ENCODE measurements at places on chromosomes 7 and 10.

- DNase-seq: no peak
These were observed 36.2 kb downstream of the LIMK1 start for GRCh38 chr7:74119831-74120230.

DNA sequence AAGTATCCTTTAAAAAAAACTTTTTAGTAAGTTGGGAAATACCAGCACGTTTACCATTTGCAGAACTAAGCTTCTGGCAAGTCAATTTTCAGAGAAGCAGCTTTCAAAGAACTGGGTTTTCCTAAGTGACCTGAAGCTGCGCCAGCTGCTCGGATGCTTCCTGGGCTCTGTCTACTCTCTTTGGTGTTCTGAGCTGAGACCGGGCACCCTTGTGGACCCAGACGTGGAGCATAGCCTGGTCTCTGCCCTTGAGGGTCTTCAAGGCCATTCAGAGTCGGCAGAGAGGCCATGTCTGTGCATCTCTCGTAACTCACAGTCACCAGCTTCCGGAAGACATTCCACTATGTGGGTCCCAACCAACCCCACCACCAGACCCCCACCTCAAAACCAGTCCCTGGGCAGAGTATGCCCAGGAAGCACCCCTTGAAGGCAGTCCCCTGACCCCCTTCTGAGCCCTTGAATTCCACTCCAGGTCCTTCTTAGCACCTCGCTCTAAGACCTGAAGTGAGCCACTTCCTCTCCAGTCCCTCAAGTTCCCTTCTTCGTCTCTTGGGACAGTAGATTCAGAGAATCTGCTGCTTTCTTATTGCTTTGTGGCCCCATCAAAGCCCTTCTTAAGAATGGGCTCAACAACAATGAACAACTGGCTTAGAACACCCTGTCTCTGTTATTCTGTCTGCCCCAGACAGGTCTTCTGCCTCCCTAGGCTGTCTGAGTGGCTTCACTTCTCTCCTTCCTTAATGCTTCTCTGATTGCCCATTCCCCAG is 8.5 kb downstream of the CALML5 start:
- DNase-seq: no peak

DNA sequence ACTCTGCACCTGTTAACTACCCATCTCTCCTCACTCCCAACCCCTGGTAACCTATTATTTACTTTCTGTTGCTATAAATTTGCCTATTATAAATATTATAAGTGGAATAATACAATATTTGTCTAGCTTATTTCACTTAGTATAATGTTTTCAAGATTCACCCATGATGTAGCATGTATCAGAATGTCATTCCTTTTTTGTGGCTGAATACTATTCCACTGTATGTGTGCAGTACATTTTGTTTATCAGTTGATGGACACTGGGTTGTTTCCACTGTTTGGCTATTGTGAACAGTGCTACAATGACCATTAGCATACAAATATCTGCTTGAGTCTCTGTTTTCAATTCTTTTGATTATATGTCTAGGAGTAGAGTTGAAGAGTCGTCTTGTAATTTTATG is 92.8 kb upstream of the KAT6B start:
- no peak for DNase-seq

- peak; percentile 29 for DNase-seq
These were observed 935 bp downstream of the TM9SF3 start for GRCh38 chr10:96585736-96586418.

DNA sequence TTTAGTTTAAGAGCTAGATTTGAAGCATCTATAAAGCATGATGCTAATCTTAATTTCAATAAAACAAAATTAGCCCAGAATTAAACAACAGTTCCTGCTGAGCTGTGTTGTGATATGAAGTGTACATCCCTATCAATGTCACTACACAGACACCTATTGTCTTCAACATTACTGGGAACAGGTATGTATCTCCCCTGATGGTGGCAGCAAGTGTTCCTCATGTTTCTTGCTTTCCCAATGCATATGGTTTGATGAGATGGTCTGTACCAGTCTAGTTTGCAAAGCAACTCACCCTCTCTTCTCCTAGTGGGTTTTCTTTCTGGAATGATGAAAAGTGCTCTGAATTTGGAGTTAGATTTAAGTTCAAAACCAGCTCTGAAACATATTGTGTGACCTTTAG is 38.1 kb downstream of the TSPAN12 start:
- no peak for DNase-seq

DNA sequence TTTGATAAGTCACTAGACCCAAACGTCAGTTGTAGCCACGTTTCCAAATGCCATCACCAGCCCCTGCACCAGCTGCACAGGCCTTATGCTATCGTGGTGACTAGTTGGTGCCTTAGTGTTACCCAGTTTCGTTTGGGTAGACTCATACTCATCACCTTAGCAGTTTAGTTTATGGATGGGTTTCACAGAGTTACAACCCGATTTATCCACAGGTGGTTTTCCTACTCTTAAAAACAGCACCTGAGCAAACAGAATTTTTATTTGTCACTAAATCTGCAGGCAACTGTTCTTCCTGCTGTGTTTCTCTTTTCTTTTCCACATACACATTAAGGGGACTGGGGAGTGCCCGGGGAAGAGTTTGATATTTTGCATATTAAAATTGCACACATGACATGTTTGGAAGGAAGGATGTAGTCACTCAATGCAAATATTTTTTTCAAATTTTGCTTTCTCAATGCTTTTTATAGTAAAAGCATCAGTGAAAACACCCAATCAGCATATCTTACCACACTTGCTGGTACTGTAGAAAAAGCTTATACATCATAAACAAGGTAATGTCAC is 41.6 kb downstream of the PDSS1 start:
- DNase-seq: no peak

- DNase-seq: no peak
These were observed 184.3 kb downstream of the KIAA1217 start for GRCh38 chr10:24393201-24393600.

DNA sequence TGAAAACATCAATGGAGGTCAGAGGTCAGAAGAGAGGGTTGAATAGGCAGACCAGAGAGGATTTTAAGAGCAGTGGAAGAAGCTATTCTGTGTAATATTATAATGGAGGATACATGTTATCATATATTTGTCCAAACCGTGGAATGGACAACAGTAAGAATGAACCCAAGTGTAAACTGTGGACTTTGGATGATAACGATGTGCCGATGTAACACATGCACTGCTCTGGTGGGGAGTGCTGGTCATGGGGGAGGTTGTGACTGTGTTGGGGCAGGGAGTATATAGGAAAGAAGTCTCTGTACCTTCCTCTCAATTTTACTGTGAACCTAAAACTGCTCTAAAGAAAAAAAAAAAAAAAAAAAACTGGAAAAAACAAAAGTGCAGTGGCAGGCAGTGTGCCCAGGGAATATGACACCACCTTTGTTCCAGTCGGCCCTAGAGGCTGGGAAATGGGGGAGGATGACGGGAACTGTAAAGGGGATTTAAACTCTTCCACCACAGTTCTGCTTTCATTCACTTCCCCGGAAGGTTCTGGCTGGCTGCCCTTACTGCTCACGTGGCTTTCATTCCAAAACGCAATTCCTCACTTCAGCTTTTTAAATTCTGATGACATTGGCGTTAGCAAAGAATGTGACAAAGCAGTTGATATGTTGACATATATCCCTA is 113.7 kb upstream of the ANKRD1 start:
- DNase-seq: no peak

- DNase-seq: no peak
These were observed 89.4 kb upstream of the MTPN start for GRCh38 chr7:136066304-136067143.

DNA sequence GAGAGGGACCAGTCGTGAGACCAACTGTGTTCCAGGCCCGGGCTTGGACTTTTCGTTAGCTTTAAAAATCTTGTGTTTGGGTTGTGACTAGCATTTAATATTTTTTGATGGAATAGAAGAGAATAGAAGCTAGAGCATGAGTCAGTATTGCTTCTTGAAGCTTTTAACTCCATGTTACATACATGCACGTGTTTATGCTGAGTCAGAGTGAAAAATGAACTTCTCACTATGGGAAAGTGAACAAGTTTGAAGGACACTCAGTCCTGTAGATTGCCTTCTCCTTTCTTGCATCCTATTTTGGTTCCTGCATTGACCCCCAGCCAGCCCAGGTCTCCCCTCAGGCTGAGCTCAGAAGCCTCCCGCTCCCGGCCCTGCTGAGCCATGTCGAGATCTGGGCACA is 31.8 kb downstream of the GHRHR start:
- DNase-seq: no peak

DNA sequence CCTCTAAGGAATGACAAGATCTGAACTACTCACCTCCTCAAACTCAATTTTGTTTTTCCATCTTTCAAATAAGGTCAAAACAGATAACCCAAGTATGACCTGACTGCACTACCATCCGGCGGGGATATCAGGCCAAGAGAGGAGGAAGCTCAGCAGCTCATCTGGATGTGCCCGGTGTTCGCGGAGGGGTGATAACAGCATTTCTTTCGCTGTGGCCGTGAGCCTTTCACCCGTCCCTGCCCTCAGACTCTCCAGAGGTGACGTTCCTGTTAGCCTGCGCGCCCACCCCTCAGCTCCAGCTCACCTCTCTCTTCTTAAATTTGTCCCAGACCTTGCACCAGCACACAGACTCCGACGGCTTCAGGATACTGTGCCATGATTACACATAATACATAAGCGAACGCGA is 526 bp downstream of the ZNF248 start:
- DNase-seq: peak; percentile 26

DNA sequence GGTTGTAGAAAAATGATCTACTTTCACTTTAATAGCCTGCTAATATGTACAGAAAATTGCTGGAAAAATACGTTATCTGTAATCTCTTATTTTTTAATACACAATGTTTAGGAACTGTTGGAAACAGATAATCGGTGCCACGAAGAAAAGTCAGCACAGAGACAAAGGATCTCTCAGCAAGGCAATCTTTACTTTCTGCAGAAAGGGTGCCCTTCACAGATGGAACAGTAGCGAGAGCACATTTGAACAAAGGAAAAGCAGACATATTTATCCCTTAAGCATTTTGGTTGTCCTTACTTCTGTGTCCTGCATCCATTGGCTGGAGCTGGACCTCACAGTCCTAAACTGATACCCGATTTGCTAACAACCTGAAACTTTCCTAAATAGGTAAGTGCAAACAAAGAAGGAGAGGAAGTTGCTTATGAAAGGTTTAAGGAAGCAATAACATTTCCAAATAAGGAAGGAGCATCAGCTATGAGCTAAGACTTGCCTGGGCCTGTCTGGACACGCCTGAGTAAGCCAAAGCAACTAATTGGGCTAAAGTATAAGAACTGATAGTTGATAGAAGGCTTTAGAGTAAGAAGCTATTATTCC is 640.0 kb downstream of the SH2D4B start:
- peak; percentile 38 for DNase-seq

DNA sequence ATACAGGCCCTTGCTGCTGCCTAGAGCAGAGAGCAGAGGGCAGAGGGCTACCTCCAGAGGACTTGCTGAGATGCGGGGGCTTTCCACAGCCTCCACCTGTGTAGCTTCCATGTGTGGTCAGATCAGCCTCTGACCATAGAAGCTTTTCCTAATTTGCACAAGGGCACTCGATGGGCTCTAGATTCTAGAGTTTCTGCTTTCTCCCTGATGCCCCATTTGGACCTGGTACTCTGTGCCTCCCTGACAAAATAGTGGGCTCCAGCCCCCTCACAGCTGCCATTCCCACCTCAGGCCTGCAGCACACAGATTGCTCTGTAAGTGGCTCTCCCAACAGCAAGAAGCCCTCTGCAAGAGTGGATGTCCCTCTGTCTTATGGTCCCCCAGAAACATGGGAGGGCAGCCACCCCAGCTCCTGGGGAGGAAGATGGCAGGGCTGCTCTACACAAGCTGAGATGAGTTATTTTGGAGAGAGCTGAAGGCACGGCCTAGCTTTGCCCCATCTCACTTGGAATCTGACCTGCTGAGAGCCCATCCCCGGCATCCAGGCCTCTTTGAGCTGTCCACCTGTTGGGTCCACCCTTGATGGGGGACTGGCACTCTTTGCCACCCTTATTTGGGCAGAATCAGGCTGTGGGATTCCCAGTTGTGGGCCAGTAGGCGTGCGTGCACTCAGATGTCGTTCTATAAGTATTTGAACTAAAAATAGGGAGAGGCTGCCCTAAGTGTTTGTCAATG is 16.7 kb downstream of the TMEM273 start:
- no peak for DNase-seq

DNA sequence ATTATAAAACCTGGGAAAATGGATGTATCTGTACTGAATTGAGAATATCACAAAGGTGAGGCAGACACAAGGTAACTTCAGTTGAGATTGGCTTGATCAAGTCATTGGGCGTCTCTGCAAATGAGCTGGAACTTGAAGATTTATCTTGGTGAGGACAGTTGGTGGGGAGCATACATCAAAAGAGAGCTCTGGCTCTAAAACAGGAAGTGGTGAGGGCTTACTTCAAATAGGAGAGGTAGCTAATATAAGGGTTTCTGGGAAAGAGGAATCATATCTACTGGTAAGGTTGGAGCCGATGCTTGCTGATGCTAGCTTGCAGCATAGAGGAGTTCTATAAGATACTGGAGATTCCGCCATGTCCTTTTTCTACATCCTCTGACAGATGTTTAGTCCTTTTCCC is 39.9 kb upstream of the FGL2 start:
- no peak for DNase-seq

DNA sequence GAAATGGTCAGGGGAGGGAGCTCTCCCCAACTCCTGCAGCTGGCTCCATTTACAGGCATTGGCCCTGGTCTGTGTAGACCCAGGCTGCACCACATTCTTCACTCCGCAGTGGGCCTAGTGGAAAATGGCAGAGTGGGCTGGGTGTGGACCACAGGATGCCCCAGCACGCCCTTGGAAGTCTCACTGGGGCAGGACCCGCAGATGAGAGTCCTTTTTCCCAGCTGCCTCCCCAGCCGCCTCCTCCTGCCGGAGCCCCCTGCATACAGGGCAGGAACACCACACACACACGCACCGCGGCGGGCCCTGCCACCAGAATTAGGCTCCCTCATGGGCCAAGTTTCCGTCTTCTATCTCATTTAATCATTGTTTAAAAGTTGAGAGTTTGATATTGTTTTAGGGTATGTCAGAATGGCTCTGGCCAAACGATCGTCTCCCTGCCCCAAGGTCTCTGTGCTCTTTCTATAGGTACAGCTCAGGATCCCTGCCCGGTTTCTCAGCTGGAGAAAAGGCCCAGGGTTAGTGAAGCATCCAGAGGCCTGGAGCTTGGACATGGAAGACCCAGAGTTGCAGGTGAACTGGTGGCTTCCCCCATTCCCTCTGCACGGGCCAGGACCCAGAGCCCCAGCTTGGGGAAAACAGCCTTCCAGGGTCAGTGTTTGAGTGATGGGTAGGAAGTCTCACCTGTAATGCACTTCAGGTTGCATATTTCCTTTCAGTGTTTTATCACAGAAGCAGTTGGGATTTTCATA is 42.0 kb downstream of the ZNF467 start:
- DNase-seq: no peak

GRCh38 chr10:129339191-129339590 is 127.8 kb upstream of the MGMT start:
- no peak for DNase-seq

GRCh38 chr7:35384761-35385700 is 131.1 kb upstream of the TBX20 start:
- no peak for DNase-seq

DNA sequence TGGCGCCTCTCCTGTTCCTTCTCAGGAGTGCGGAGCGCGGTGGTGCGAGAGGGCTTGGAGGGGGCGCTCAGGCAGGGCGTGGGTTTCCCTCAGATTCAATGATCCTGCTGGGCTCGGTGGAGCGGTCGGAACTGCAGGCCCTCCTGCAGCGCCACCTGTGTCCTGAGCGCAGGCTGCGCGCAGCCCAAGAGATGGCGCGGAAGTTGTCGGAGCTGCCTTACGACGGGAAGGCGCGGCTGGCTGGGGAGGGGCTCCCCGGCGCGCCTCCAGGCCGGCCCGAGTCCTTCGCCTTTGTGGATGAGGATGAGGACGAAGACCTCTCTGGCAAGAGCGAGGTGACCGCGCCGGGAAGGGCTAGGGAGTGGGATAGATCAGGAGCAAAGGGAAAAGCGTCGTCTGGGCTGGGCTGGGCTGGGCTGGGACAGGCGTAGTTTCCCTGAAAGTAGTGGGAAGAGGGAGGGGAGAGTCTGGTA is 17.0 kb downstream of the FAM131B start:
- peak; percentile 69 for DNase-seq
